ENCODE measurements at places on chromosomes 1 and 21. TPM values are rescaled to one million over a fixed set of nuclear protein-coding genes. Genes with fewer than 3 reads are reported as not detected.
A peak's percentile ranks its signal among the peaks of the same experiment; 100 is the strongest.

GRCh38 chr1:91651661-91652071, 151.0 kb downstream of the CDC7 start:
- no peak for DNase-seq
- no peak overlapping the region for H3K27ac ChIP-seq
- no peak overlapping the region for H3K4me3 ChIP-seq
- peaks cover 3% of the 10 kb centered on the region for H3K36me3 ChIP-seq
- H3K4me1 ChIP-seq, result peaks cover 11% of the 10 kb centered on the region
- no peaks in the 10 kb centered on the region for H3K27me3 ChIP-seq

- H3K4me1 ChIP-seq, result peaks cover 24% of the 10 kb centered on the region
- H3K27ac ChIP-seq, result no peak overlapping the region
- H3K36me3 ChIP-seq, result peaks cover 12% of the 10 kb centered on the region
- no peak overlapping the region for H3K4me3 ChIP-seq
- H3K27me3 ChIP-seq, result no peaks in the 10 kb centered on the region
Measured at GRCh38 chr1:248841702-248842395, 3.8 kb downstream of the ZNF672 start.

Gene TENT5C
- 13.3 TPM for total RNA-seq

- H3K4me1 ChIP-seq, result peaks cover 58% of the 10 kb centered on the region
- DNase-seq, result peak; percentile 65
- peak overlapping the region; percentile 91 for H3K27ac ChIP-seq
- peaks cover 5% of the 10 kb centered on the region for H3K27me3 ChIP-seq
Measured at GRCh38 chr1:225881081-225881958, 860 bp downstream of the TMEM63A start.

GRCh38 chr1:245933431-245934045, 573.5 kb downstream of the SMYD3 start:
- no peaks in the 10 kb centered on the region for H3K4me1 ChIP-seq
- DNase-seq, result no peak
- H3K4me3 ChIP-seq, result no peak overlapping the region
- H3K27me3 ChIP-seq, result no peaks in the 10 kb centered on the region

Gene KIAA0040
- 67.1 TPM for total RNA-seq

DNA sequence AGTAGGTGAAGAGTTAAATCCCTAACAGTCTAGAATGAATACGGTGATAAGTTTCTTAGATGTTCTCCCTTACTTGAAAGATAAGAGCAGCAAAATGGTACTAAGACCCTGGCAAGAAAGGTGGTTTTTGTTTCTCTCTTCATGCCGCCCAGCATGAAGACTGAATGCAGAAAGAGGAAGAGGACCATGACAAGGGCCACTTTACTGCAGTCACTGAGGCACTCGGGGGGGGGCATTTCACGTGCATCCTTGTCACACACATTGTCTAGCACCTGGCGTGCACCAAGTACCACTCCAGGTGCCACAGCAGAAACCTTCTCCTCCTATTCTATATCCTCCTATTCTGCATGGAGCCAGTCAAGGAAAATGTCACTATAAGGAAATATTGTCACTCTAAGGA, 222.0 kb downstream of the TOMM20 start:
- no peaks in the 10 kb centered on the region for H3K27me3 ChIP-seq
- no peak overlapping the region for H3K4me3 ChIP-seq
- peaks cover 8% of the 10 kb centered on the region for H3K4me1 ChIP-seq
- H3K27ac ChIP-seq, result no peak overlapping the region

Gene NCAM2
- not detected for total RNA-seq

GRCh38 chr1:226027538-226028217, 28.5 kb upstream of the SDE2 start:
- DNase-seq, result no peak
- H3K4me3 ChIP-seq, result no peak overlapping the region
- peaks cover 4% of the 10 kb centered on the region for H3K4me1 ChIP-seq
- no peak overlapping the region for H3K27ac ChIP-seq
- H3K36me3 ChIP-seq, result no peaks in the 10 kb centered on the region

DNA sequence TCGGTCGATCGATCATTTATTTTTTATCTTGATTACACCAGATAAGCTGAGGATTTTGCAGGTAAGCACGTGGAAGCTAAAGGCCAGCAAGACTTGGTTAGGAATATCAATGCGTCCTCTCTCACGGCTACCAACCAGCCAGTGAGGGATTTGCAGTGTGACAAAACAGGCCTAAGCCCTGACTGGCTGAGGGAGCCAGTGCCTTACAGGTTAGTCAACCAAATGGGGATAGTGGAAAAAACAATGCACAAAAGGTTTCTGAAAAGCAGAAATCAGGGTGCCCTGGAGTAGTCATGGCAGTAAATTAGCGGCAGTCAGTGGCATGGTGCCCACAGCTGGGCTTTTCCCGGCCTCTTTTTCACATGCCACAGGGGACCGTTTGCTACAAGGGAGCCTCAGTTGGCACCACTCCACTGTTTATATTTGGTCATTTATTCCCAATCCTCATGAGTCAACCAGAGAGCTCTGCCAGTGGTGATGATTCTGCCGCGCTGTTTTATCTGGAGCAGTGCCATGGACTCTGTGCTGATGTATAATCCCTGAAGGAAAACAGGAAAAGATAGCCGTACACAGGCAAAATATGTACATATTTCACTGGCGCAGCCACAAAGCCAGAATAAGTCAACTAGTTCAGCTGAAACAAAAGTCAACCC, 167.6 kb downstream of the RHOU start:
- H3K4me1 ChIP-seq, result no peaks in the 10 kb centered on the region
- H3K27me3 ChIP-seq, result no peaks in the 10 kb centered on the region
- no peak overlapping the region for H3K4me3 ChIP-seq
- H3K27ac ChIP-seq, result no peak overlapping the region

- no peak overlapping the region for H3K27ac ChIP-seq
- no peaks in the 10 kb centered on the region for H3K36me3 ChIP-seq
- H3K27me3 ChIP-seq, result no peaks in the 10 kb centered on the region
- no peak for DNase-seq
- no peak overlapping the region for H3K4me3 ChIP-seq
Measured at GRCh38 chr1:45393718-45394302, 53.6 kb upstream of the MUTYH start.

DNA sequence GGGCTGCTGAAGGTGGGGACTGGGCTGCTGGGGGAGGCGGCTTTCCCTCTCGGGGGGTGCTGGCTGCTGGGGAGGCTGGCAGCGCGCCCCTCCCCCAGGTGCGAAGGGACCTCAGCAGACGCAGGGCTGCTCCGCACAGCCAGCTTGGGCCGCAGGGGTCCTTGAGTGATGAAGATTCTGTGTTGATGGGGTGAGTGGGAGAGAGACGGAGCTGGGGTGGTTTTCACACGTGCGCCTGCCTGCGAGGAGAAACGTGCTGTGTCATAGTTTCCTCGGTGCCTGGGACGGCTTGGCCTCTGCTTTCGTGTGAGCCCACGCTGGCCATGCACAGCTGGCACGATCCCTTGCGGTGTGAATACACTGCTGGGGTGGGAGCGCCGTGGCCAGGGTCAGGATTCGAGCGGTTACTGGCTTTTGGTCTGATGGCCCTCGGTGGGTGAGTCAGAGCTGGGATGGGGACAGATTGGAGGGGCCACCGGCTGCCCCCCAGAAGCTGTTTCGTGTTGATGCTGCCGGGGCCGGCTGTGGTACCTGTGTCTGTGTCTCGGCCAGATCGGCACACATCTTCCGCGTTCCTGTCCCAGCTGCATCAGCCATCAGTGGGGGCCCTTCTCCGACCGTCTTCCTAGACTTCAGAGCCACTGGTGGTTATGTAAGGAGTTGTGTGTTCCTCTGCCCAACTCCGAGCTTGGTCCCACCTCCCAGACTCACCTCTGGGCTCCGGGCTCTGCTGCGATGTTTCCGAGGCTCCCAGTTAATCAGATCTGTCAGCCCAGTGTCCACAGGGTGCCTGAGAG, 24.9 kb downstream of the PRKCZ start:
- no peak overlapping the region for H3K4me3 ChIP-seq
- H3K36me3 ChIP-seq, result peaks cover 10% of the 10 kb centered on the region
- H3K27me3 ChIP-seq, result no peaks in the 10 kb centered on the region
- H3K27ac ChIP-seq, result no peak overlapping the region
- DNase-seq, result no peak

GRCh38 chr1:99438656-99439230, 174.5 kb downstream of the PLPPR4 start:
- no peak for DNase-seq
- no peak overlapping the region for H3K4me3 ChIP-seq
- H3K4me1 ChIP-seq, result peaks cover 9% of the 10 kb centered on the region

- H3K4me3 ChIP-seq, result no peak overlapping the region
- DNase-seq, result no peak
- H3K4me1 ChIP-seq, result no peaks in the 10 kb centered on the region
- no peaks in the 10 kb centered on the region for H3K27me3 ChIP-seq
- no peak overlapping the region for H3K27ac ChIP-seq
Measured at GRCh38 chr1:213104604-213105003, 53.6 kb downstream of the RPS6KC1 start.

DNA sequence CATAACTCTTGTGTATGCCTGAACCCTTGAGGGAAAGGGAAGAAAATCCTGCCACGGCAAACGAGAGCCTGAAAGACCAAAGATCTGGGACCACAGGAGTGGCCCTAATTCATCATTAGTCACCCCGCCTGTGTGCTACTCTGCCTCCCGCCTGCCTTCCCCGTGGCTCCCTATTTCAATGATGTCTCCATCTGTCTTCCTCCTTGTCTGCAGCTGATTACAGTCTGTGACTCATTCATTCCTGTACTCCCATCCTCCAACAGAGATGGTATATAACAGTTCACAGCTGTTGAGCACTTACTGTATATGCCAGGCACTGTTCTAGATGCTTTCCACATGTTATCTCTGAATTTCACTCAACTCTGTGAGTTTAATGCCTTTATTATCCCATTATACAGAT, 96.6 kb downstream of the SEC16B start:
- H3K4me1 ChIP-seq, result no peaks in the 10 kb centered on the region
- no peak for DNase-seq
- no peak overlapping the region for H3K27ac ChIP-seq
- H3K4me3 ChIP-seq, result no peak overlapping the region
- no peaks in the 10 kb centered on the region for H3K36me3 ChIP-seq

GRCh38 chr1:174448974-174449373, 1.2 kb downstream of the GPR52 start:
- no peaks in the 10 kb centered on the region for H3K27me3 ChIP-seq
- H3K36me3 ChIP-seq, result no peaks in the 10 kb centered on the region
- H3K4me1 ChIP-seq, result no peaks in the 10 kb centered on the region
- no peak overlapping the region for H3K4me3 ChIP-seq
- no peak for DNase-seq

DNA sequence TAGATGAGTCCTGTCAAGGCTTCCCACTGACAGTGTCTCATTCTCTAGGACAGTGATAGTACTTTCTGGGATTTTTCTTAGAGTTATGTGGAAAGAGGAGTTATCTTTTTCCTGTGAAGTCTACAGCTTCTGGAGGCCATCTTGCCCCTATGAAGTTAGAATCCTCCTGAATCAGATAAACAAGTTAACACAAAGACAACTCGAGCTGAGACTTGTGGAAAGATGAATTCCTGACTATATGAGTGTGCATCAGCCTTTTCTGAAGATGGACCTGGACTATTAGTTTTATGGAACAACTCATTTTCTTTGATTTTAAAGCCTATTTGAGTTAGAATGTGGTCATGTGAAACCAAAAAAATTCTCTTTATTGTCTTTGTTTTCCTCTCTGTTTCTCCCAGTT, 290.9 kb downstream of the LRRIQ3 start:
- no peaks in the 10 kb centered on the region for H3K36me3 ChIP-seq
- H3K27me3 ChIP-seq, result no peaks in the 10 kb centered on the region
- no peaks in the 10 kb centered on the region for H3K4me1 ChIP-seq
- no peak overlapping the region for H3K4me3 ChIP-seq
- DNase-seq, result no peak

GRCh38 chr1:14759843-14760242, 161.4 kb downstream of the KAZN start:
- no peaks in the 10 kb centered on the region for H3K36me3 ChIP-seq
- DNase-seq, result no peak
- H3K4me1 ChIP-seq, result no peaks in the 10 kb centered on the region
- H3K27me3 ChIP-seq, result peaks cover 4% of the 10 kb centered on the region
- H3K4me3 ChIP-seq, result no peak overlapping the region

Gene MIB2
- total RNA-seq, result 42.8 TPM

GRCh38 chr1:157073944-157074685, 25.5 kb downstream of the ETV3L start:
- H3K27me3 ChIP-seq, result peaks cover 25% of the 10 kb centered on the region
- peaks cover 2% of the 10 kb centered on the region for H3K4me1 ChIP-seq
- no peak overlapping the region for H3K4me3 ChIP-seq
- peak; percentile 40 for DNase-seq

Data from activated CD4-positive, alpha-beta T cell treated with anti-CD3 and anti-CD28 coated beads, Interleukin-2, amount 10 ng/mL, durations not matched to agents 7 days and 5 days (primary cell).